ENCODE measurements at places on chromosomes 3 and 15.

GRCh38 chr3:128620268-128620691, 30.3 kb downstream of the RPN1 start:
- DNase-seq, result no peak

DNA sequence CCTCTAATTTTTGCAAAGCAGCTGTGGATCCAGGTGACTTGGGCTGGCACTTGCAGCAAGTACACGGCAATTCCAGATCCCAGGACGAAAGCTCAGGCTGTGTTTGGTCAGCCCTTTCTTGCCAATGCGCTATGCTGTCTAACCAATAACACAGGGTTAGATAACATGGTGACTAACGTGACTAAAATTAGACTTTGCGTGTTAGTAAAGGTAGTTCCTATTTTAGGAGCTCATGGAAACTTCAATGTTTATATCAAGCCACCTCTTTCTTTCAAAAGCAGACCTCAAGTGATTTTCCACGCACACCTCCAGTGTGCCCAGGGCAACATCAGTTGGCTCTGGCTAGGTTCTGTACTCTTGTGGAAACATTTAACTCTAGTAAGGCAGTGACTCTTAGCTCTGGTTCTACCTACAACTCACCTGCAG, 32.5 kb downstream of the CDCP1 start:
- no peak for DNase-seq

GRCh38 chr3:195025056-195025883, 245.7 kb downstream of the XXYLT1 start:
- no peak for DNase-seq

- DNase-seq, result no peak
Measured at GRCh38 chr3:181564222-181564621, 147.5 kb upstream of the SOX2 start.

GRCh38 chr3:177334803-177335202, 137.5 kb upstream of the TBL1XR1 start:
- DNase-seq, result no peak

DNA sequence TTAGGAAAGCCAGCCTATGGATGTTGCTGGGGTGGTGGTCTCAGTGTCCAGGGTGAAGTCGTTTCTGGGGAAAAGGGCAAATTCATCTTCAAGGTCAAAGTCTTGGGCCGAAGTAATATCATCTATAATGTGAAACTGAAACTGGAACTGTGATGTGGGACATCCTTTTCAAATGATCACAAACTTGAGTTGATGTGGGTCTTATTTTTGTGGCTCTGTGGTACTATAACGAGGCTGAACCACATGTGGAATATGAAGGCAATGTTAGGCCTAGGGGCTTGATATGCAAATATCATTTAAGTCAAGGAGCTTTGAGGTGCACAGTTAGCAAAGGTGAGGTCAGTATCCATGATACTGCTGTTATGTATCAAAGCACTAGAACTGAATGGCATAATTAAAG, 1.5 kb upstream of the CD200R1L start:
- DNase-seq, result no peak

GRCh38 chr3:140387244-140387643, 290.6 kb upstream of the TRIM42 start:
- DNase-seq, result no peak

DNA sequence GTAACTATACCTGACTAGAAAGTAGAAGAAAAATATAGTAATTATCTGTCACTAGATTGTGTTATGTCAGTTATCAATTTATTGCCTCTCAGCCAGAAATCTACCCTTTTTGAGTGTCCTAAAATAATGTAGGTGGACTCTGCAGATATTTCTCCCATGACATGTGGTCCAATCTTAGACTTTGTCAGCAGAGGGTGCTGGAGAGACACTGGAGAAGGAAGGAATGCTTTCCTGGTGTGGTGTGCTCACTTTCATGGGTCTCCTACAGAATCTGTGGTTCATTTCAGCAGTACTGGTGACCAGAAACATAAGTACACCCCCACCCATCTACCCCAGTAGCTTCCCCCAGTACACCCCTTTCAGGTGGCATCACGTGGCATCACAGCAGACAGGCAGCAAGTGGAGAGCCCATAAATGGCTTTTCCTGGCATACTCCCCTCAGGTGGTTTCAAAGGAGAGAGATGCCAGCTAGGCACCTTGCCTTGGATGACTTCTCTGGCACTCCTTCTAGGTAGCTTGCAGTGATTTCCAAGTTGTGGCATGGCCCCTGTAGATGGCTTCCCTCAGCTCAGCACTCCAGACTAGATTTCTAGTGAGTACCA, 114.7 kb downstream of the GADL1 start:
- DNase-seq, result no peak

DNA sequence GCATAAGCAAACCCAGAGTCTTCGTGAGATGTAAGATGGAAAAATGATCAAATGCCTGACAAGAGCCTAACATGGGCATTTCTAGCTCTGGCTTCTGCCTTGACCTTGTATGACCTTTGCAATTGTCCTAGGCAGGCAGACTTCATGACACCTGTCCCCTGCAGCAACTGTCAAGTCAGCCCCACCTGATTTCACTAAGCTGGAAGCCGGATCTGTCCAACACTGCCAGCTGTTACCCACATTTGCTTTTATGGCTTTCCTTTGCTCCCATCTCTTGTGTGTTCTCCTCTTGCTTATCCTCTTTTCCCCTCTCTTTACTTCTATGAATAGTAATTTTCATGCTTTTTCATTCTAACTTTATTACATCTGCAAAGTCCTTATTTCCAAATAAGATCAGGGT, 48.5 kb upstream of the TNIK start:
- DNase-seq, result no peak

- no peak for DNase-seq
Measured at GRCh38 chr3:13879946-13880810, at the start of gene WNT7A. TSS of gene WNT7A (minus strand) at chr3:13880071. CDS start at chr3:13879816, 255 bp downstream.

GRCh38 chr3:29771602-29772001, 490.7 kb downstream of the RBMS3 start:
- no peak for DNase-seq

GRCh38 chr15:70447521-70447920, 315.8 kb downstream of the UACA start:
- DNase-seq, result no peak

GRCh38 chr3:179265875-179266274, 15.0 kb upstream of the KCNMB3 start:
- no peak for DNase-seq

DNA sequence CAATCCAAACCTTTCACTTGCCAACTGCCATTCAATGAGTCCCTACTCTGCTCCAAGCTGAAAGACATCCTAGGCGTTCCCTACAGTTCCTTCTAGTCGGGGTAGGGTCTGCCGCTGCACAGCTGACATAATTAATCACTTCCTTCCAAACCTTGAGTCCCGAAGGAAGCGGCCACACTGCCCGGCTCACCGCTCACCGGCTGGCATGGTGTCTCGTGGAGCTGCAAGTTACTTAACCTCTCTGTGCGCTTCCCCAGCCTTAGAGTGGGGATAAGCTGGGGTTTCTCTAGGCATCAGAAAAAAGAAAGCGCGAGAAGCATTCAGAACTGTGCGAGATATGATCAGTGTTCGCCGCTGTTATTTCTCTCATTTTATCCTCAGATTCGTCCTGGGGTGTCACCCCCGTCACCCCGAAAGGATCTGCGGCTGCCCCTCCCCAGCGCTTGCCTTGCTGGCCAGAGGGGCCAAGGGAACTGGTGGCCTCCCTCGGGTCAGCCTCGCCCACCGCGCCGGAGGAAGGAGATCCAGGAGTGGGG, 748 bp downstream of the MRPS25 start:
- no peak for DNase-seq

DNA sequence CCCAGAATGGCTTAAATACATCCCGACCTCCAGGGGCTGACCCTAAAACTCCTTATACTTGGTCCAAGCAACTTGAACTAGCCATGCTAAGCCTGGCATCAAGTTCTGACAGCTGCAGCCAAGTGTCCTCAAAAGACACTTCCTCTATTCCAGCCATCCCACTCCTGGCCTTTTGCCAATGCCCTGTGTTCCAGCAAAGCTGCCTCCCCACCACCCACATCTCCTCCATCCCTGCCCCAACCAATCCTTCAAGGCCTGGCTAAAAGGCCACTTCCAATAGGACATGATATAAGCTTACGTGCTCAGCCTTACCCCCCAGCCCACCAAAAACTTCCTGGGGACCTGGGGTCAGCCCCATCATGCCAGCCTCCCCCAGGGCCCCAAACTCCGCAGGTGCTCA, 40.9 kb downstream of the SEMA3G start:
- DNase-seq, result no peak

DNA sequence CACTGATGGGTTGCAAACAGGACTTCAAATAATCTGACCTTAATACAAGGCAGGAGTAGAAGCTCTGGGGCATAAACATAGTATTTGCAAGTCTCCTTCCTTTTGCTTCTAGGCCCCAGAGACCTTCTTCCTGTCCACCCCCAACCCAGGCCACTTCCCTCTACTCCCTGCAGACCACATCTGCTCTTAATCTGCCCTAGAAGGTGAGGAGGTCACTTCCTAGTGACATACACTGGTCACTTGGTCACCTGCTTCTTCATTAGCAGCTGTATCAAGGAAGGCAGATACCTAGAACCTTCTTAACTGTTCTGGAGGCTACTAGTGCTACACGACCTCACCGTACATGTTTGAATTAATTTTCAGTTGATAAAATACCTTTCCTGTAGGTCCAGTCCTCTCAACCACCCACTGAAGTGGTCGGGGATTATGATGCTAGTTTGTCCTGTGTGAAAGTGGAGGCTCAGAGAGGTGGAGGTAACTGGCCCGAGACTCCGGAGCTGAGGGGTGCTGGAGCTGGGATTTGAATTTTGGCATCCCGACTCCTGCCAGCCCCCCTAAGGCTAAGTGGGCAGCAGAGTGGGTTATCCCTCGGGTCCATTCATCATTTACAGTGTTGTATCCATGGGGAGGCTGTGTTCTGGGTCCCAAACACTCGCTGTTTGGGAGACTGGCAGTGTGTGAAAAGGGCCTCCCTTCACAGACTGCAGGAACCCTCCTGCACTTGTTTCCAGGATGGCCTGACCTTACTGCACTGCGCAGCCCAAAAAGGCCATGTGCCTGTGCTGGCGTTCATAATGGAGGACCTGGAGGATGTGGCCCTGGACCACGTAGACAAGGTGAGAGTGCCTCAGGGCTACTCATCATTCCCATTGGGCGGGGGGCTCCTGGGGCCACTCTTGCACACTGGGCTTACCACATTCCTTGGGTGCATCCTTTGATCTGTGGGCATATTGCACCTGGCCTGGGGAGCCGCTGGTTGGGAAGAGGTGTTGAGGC, 13.9 kb downstream of the ANKDD1A start:
- DNase-seq, result no peak

- no peak for DNase-seq
Measured at GRCh38 chr3:54294214-54294613, 171.9 kb downstream of the CACNA2D3 start.
